Glutamatergic neuron (in vitro differentiated cells): ENCODE measurements at places on chromosomes 7 and 10. TPM values are rescaled to one million over a fixed set of nuclear protein-coding genes. Genes with fewer than 3 reads are reported as not detected.
A peak's percentile ranks its signal among the peaks of the same experiment; 100 is the strongest.

Gene RBM20
- total RNA-seq, result 5.8 TPM

Gene FOXI2
- total RNA-seq, result 0.17 TPM

DNA sequence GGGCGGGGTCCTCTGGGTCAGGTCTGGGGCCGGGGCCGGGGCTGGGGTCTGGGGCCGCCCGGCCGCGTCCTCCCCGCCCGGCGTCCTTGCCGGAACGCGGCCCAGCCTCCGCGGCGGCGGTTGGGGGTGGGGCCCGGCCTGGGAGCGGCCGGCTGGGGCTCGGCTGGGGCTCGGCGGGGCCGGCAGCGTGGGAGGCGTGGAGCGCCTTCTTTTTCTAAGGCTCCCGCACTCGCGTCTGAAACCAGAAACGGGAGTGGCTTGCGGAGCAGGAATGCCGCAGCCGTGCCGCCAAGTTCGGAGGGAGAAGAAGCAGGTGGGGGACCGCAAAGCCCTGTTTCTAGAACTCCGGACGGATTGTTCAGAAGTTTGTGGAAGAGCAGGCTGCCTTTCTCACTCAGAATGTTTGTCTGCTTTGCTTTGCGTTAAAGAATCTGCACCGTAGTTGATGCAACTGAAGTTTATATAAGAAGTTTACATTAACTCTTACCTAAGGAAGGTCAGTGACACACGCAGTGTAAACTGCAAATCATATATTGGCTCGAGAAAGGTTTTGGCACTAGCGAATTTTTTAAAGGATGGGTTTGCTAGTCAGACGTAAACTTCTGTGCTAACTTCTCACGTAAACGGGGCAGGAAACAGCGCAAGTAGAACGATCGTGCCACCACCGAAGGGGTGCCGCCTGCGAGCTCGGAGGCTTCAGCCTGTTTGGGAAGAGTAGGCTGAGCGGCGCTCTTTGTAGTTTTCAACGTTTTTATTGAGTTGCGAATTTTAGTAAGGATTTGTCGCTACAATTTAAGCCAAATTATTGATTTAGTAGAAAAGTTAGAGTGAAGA is 729 bp downstream of the DNAJB6 start:
- H3K27ac ChIP-seq, result peak overlapping the region; percentile 12
- H3K27me3 ChIP-seq, result peaks cover 6% of the 10 kb centered on the region
- H3K4me1 ChIP-seq, result peaks cover 14% of the 10 kb centered on the region
- no peaks in the 10 kb centered on the region for H3K36me3 ChIP-seq
- DNase-seq, result peak; percentile 67

DNA sequence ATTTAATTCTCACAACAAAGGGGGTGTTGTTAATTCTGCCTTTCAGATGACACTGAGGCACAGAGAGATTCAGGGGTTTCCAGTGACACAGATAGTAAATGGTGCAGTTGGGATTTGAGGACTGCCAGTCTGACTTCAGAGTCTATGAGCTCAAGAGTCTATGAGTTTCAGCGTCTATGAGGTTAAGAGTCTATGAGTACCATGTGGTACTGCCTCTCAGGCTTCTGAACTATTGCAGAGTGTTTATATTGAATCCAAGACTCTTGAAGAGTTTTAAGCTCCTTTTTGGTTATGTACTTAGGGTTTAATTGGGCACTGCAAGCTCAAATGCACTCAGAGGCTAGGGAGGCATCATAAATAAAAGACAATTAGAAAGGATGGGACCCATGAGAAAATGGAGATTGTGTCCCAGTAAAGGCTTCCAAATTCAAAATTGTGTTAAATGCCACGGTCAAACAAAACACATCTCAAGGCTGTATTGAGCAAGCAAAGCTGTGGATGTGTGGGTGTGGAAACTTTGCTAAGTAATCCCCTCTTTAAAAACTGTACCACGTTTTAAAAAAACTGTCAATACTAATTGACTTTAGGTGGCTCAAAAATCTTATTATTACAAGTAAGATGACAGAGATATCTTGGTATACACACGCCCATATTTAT is 123.9 kb upstream of the FAM171A1 start:
- no peak for DNase-seq
- no peaks in the 10 kb centered on the region for H3K27me3 ChIP-seq
- no peak overlapping the region for H3K4me3 ChIP-seq
- H3K27ac ChIP-seq, result no peak overlapping the region

DNA sequence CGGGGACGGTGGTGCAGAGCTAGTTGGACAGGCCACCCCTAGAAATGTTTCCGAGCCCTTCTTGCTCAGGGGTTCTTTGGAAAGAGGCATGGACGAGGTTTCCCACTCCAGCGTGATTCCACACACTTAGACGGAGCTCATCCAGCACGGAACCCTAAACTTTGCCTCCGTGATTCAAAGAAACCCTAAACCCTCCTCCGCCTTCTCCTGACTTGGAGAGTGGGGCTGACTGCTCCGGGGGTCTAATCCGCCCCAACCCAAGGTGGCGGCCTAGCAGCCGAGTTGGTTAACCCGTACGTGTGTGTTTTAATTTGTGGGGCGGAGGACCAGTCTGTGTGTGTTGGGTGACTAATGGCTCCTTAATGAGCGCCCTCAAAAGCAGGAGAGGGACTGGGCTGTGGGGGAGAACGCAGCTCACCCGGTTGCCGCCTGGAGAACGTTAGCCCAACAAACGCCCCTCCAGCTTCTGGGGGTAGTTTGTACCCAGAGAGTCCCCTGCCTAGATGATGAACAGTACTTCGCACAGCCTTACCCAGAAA is 3.8 kb downstream of the NEUROG3 start:
- H3K27ac ChIP-seq, result no peak overlapping the region
- peaks cover 11% of the 10 kb centered on the region for H3K4me1 ChIP-seq
- no peak for DNase-seq
- peaks cover 5% of the 10 kb centered on the region for H3K36me3 ChIP-seq
- peaks cover 58% of the 10 kb centered on the region for H3K27me3 ChIP-seq

DNA sequence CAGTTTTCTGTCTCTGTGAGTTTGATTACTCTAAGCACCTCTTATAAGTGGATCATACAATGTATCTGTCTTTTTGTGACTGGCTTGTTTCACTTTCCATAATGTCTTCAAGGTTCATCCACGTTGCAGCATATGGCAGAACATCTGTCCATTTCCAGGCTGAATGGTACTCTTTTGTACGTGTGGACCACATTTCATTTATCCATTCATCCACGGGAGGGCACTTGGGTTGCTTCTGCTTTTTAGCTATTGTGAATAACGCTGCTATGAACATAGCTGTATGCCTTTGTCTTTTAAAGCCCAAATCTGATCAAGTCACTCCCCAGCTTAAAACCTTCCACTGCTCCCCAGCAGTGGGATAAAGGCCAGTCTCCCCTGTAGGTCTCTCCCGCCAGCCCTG is 31.5 kb downstream of the EGFR start:
- peak overlapping the region; percentile 46 for H3K27ac ChIP-seq
- peaks cover 4% of the 10 kb centered on the region for H3K27me3 ChIP-seq
- H3K36me3 ChIP-seq, result no peaks in the 10 kb centered on the region
- no peak overlapping the region for H3K4me3 ChIP-seq
